ENCODE measurements at places on chromosomes 13 and 19. TPM values are rescaled to one million over a fixed set of nuclear protein-coding genes. Genes with fewer than 3 reads are reported as not detected.

DNA sequence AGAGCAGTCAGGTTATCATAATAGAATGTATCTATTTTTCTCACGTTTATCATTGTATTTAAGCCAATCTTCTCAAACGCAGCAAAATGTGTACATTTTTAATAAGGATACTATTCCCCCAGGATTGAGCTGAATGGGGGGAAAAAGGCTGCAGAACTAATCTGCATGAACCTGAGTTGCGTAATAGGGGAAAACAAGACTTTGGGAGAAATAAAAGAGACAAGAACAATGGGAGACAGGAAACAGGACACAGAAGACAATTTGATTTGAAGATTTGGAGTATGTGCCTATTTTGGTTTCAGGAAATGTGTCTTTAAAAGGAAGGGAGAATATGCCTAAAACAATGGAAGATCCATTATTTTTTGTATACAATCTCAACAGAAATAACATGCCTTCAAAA lies 844.5 kb downstream of the DIAPH3 start:
- no peaks in the 10 kb centered on the region for H3K4me1 ChIP-seq
- no peak for DNase-seq
- H3K27ac ChIP-seq, result no peak overlapping the region
- H3K36me3 ChIP-seq, result no peaks in the 10 kb centered on the region
- no peaks in the 10 kb centered on the region for H3K27me3 ChIP-seq

DNA sequence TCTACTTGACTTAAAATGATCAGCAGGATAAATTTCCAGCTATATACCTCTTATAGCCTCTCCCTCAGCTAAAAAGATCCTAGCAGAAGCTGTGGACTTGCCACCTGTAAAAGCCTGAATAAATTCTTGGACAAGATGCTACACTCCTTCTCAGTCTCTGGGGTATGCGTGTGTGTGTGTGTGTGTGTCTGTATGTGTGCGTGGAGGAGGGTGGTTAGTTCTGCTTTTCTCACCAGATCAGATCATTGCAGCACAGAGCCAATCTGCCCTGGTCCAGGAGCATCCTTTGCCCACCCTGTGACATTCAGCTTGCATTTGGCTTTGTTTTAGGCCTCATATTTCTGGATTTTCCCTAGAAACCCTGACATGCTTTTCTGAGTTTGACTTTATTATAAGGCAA lies 438.3 kb downstream of the RFC3 start:
- no peaks in the 10 kb centered on the region for H3K4me1 ChIP-seq
- no peaks in the 10 kb centered on the region for H3K36me3 ChIP-seq
- no peak overlapping the region for H3K27ac ChIP-seq
- no peaks in the 10 kb centered on the region for H3K27me3 ChIP-seq
- H3K4me3 ChIP-seq, result no peak overlapping the region
- no peak for DNase-seq

The ZNF850 gene
- polyA plus RNA-seq, result 0.10 TPM

- peaks cover 10% of the 10 kb centered on the region for H3K36me3 ChIP-seq
- no peak overlapping the region for H3K27ac ChIP-seq
- no peak for DNase-seq
- H3K27me3 ChIP-seq, result no peaks in the 10 kb centered on the region
- no peaks in the 10 kb centered on the region for H3K4me1 ChIP-seq
Measured at GRCh38 chr19:4439243-4439642, 18.4 kb downstream of the UBXN6 start.

DNA sequence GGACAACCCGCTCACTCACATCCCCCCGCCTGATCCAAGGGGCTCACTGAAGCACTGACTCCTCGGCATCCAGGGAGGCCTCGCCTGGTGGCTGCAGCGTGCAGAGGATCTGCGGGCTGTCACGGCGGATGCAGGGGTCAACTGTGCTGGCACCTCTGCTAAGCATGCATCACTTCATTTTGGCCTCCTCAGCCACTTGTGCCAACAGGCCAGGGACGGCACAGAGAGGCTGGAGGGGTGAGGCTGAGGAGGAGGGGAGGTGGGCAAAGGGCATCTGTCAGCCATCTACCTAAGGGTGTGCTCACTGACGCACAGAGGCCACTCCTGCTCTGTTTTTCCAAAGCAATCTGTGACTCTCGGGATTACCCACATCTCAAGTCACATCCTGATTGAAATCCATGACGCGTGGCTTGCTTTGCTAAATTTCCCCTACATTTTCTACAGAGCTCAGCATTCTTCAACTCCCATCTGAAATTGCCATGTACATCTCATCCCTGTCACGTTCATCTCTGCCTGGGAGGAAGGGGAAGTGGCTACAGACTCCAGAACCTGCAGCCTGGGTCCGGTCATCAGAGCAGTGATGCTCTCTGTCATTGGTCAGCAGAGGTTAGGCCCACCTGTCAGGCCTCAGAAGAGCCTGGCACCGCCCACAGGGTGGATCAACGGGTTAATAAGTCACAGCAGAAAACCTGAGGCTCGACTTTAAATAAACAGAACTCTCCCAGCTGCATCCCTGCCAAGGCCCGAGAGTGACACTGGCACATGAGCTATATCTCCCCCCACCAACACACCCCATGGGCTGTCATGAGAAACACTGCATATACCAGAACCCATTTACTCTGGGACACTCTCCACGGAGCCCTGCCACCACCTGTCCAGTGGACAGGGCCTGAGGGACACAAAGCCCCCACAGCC lies 17.6 kb downstream of the ELL start:
- H3K27ac ChIP-seq, result peak overlapping the region; percentile 84
- peaks cover 100% of the 10 kb centered on the region for H3K4me1 ChIP-seq
- no peaks in the 10 kb centered on the region for H3K36me3 ChIP-seq
- no peaks in the 10 kb centered on the region for H3K27me3 ChIP-seq
- DNase-seq, result no peak
